ENCODE measurements at places on chromosomes 7 and 10. TPM values are rescaled to one million over a fixed set of nuclear protein-coding genes. Genes with fewer than 3 reads are reported as not detected.
A peak's percentile ranks its signal among the peaks of the same experiment; 100 is the strongest.

DNA sequence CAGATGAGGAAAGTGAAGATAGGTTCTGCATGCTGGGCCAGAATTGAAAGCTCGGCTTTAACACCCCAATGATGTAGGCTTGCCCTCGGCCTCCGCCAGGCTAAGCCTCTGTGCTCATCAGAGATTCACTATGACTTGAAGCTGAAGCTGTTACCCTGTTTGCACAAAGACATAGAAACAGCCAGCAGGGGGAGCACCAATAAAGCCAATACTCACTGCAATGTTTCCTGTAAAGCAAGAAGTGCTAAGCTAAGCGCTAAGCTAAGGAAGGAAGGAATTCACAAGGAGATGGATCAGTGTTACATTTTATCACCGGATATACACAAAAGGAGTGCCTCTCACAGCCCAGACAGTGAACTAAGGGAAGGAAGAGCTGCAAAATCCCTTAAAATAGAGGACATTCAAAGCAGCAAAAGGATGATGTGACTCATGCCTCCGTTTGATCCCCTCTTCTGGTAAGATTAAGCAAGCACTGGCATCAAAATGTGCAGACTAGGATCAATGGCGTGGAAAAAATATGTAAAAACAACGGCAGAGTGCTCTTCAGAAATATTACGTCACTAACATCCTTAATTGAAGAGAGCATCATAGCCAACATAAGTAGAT lies 153.8 kb downstream of the COBL start:
- peak; percentile 59 for DNase-seq

DNA sequence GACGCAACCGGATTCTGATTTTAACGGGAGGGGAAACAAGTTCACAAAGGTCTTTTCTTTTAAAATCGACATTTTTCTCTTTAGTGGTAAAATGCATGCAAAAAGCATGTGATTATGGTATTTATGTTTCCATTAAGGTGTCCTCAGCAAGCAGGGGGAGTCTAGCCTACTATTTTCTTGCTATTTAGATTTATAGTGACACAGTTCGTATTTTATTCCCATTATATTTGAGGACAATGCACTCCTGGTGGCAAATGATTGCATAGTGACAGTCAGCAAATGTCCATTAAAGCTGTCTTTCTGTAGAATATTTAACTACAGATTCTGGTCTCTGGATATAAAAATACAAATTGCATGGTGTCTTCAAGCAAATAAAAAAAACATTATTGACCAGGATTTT lies 554.2 kb downstream of the PARD3 start:
- no peak for DNase-seq

DNA sequence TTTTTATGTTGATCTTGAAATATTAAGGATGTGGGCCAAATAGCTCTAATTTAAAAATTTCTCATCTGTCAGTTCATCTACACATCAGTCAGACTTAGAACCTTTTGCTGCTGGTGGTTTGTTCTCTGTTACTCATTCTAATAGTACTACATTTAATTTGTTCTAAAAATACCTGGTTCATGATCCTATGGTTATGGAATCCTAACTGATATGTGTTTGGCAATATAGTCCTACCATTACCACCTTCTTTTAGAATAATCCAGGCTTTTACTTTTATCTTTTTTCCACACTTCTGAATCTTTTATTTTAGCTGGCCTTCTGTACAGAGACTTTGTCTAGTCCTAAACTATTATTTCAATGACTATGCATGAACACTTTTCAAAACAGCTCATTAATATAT lies 116.9 kb downstream of the SVOPL start:
- no peak for DNase-seq

The CH25H gene
- 0.29 TPM for total RNA-seq

The GNAT3 gene
- not detected for total RNA-seq

GRCh38 chr10:109114579-109114978 lies 808.7 kb downstream of the XPNPEP1 start:
- no peak for DNase-seq

DNA sequence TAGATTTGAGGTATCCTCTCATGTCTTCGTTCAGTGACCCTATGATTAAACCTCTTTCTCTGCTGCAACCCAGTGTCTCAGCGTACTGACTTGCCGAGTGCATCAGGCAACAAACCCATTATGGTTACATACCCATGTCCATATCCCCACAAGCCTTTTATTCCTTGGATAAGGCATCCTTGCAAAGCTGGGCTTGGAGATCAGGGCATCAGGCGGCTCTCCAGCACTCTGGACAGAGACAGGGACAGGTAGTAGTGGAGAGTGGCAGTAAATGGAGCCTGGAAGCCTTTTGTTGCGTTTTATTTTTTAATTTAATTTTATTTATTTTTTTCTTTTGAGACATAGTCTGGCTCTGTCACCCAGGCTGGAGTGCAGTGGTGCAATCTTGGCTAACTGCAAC lies 32.0 kb upstream of the NPFFR1 start:
- no peak for DNase-seq

The LRRN3 gene
- total RNA-seq = 0.38 TPM

DNA sequence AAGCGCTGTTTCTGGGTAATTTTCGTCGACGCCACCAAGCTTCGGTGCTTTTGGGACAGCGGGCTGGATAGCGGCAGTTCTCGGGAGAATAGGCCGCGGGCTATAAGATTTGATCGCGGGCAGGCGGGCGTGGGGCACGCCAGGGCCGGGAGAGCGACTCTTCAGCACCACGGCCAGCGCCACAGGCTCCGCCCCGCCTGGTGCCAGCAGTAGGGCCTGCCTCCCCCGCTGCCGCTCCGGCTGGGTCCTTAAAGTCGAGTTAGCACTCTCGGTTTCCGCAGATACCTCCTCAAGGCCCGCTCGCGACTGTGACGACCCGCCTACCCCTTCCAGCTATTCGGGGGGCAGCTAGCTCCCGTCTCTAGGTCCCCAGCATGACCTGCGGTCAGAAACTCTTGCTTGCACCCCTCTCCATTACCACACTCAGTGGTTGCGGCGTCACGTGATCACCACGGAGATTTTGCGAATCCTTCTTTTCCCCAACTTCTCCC lies 9.4 kb downstream of the NXPH1 start:
- DNase-seq = peak; percentile 21

GRCh38 chr7:142320883-142321282 lies 63.0 kb upstream of the PRSS58 start:
- no peak for DNase-seq

The SLC29A4 gene
- total RNA-seq = 6.5 TPM

DNA sequence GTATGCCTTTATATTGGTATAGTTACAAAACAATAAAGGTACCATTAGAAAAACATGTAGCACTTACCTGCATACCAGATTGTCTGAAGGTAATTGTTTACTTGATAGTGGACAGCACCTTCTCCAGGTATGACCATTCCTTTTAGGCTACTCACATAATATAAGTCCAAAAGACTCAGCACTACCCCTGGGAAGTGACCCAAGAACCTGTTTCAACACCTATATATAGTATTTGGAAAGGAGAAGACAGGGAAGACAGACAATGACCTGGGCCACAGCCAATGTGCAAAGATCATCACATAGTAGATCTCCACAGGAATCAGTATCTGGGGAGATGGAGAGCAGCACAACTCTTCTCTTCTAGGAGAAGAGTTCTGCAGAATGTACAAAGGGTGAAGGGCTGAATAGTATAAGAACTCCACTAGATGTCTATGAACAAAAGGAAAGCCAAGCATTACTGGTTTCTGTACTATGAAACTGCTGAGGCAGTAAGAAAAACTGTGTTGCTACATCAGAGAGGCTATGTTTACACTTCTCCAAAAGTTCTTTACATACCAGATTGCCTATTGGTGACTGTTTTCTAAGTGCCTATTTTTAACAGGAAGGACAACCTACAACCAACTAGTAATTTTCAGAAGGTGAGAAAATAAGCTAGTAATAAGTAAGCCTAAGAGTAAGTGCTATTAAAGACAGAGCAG lies 159.2 kb downstream of the BTAF1 start:
- no peak for DNase-seq

The ICA1 gene
- 20.7 TPM for total RNA-seq

DNA sequence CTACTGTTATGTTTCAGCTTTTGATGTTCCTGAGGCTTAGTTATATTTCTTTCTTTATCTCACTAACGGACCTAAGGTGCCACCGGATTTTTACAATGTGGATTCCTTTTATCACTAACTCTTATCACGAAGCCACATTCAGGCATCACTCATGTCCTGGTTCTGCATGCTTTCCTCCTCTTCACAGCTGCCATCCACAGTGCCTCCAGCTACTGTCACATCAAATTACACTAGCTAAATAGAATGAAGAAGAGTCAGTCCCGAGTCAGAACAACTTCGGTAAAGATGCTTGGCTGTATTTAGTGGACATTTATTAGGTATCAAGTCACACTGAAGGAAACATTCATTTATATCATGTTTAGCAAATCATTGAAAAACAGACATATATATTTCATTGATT lies 153.2 kb downstream of the NEBL start:
- no peak for DNase-seq

DNA sequence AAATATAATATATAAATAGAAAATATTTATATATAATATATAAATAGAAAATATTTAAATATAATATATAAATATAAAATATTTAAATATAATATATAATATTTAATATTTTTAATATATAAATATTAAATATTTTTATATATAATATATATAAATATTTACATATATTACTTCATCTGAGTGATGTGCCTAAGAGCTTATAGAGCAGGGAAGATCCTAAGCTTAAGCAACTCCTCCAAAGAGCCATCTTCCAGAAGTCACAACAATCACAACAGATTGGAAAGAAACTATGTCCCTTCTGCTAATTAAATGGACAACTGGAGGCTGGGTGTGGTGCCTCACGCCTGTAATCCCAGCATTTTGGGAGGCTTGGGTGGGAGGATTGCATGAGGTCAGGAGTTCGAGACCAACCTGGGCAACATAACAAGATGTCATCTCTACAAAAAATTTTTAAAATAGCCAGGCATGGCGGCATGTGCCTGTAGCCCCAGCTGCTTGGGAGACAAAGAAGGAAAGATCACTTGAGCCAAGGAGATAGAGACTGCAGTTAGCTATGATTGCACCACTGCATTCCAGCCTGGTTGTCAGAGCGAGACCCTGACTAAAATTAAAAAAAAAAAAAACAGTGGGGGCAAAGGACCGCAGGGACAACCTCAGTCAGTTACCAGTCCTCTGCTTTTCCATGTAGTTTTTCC lies 198.7 kb downstream of the SKIDA1 start:
- DNase-seq = no peak

DNA sequence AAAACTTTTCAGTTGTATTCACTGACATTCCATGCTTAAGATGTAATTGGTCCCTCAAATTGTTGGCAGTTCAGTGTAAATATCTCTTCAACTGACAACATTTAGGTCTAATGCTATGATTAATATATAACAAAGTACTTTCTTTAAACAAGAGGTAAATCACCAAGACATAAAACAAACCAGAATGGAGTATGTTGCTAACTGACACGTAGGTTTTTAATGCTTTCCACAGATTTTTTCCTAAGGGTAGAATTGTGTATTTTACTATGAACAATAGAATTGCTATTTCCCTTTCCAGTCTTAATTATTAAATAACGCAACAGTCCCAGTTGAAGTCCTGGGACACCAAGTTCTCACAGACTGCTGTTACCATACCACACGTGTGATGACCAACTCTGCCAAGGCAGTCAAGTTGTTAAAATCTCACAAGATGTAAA lies 4.1 kb downstream of the JCAD start:
- DNase-seq = no peak

The RAMP3 gene
- total RNA-seq = not detected

GRCh38 chr10:27736396-27736795 lies 9.2 kb downstream of the MKX start:
- no peak for DNase-seq

The PDE6C gene
- total RNA-seq = not detected

DNA sequence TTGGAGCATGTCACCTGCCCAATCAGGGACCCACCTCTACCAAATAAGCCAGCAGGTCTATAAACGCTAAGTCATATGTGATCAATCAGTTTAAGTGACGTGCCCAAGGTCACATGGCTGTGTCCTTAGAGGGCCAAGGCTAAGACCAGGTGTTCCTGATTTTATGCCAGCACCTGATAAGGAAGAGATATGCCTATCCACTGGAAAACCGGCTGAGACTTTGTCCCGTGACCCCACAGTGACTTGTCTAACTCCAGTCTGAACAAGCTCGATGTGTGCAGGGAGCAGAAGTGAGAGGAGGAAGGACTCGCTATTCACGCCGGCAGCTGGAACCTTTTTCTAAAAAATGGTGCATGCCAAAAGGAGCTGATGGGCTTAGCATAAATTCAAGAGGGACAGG lies 57.0 kb downstream of the PRKAG2 start:
- no peak for DNase-seq

GRCh38 chr10:121736315-121737130 lies 138.3 kb upstream of the FGFR2 start:
- no peak for DNase-seq

DNA sequence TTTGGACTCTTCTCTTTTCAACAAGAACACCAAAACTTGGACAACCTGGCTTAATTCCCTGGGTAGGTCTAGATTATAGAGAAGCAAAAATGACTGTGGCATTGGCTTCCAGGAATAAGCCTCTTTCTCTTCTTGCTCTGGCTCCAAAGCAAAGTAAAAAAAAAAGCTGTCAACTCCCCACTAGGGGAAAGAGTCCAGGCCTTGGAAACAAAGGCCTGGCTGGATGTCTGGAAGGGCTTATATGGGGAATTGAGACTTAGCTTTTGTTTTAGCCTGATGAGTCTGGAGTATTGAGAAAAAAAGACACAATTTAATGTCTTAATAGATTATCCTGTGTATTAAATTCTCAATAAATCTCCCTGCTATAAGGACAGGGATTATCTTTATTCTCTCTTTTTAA lies 300.6 kb downstream of the SORCS3 start:
- no peak for DNase-seq

DNA sequence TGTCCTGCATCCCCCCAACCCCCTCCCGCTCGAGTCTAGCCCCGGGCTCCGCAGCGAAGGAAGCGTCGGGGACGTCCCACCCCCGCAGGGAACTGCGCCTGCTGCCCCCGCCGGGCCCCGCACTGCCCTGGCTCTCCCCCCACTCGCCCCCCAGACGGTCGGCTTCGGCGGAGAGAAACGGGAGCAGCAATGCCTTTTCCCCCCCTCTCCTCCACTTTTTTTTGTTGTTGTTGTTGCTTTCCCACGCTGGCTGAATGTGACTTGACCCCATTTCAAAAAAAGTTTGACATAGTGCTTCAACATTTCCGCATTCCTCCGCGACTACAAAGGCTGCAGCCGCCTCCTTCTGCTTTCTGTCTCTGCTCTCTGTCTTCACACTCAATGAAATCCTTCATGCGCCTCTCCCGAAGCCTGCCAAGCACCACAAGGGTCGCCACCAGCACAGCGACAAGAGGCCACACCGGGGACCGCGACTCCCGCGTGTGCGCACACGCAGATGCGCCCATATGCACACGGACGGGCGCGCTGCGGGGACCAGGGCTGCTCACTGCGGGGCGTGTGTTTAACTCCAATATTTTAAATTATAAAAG lies 1.0 kb downstream of the CDK6 start:
- no peak for DNase-seq

GRCh38 chr10:29873941-29874484 lies 185.4 kb downstream of the JCAD start:
- no peak for DNase-seq

The GHITM gene
- 276 TPM for total RNA-seq

DNA sequence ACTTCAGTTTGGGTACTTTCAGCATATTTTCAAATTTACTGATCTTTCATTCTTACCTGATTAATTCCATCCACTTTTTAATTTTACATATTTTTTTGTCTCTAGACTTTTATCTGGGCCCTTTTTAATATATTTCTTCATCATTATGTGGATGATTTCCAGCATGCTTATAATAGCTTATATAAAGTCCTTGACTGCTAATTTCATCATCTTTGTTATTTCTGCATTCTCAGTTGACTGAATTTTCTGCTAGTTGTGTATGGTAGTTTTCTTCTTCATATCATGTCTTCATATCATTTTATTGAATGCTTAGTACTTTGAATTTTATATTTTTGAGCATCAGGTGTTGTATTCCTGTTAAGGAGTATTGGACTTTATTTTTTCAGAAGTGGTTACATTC lies 39.6 kb downstream of the STAM start:
- no peak for DNase-seq

Measured in kidney epithelial cell (primary cell).